Lung microvascular endothelial cell (primary cell): ENCODE measurements at places on chromosomes 7 and 10. TPM values are rescaled to one million over a fixed set of nuclear protein-coding genes. Genes with fewer than 3 reads are reported as not detected.

The C7orf25 gene
- total RNA-seq = 2.2 and 5.2 TPM in 2 replicates

DNA sequence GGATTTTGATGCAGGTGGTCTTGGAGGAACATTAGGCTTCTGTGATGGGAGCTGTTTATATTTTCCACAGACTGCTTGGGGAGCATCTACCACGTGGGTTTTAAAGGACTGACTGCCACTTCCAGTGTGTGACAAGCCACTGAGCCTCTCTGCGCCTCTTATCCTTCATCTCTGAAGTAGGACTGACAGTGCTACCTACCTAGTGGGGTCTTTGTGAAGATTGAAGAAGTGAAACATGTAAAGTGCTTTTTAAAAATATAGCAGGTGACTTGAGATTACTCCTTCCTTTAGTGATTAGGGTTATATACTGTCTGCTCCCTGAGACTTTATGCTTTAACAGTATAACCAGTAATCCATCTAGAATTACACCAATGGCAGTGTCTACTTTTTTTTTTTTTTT is 29.9 kb downstream of the NKX2-3 start:
- no peak for DNase-seq

The SLC26A3 gene
- not detected in 2 replicates for total RNA-seq

The CYP3A7 gene
- not detected in 2 replicates for total RNA-seq

The RRP12 gene
- 6.8 and 9.3 TPM in 2 replicates for total RNA-seq

- no peak for DNase-seq
Measured at GRCh38 chr10:77927402-77928246, 1.1 kb upstream of the DLG5 start.

DNA sequence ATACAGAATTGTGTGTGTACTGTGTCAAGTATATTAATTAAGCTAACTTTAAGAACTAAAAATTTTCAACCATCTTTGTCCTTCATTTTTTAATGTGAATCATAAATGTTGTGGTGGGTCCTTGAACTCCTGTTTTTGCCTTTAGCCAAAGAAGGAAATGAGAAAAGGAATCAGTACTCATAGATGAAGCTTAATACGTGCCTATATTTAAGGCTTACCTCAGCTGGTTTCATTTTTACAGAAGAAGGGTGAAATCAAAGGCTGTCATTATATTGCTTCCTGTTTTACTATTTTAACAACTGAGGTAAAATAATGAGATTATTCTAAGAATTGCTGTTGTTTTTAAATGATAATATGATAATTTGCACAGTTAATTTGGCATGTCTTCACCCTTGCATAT is 6.3 kb upstream of the SNX13 start:
- peak; percentile 18 for DNase-seq

DNA sequence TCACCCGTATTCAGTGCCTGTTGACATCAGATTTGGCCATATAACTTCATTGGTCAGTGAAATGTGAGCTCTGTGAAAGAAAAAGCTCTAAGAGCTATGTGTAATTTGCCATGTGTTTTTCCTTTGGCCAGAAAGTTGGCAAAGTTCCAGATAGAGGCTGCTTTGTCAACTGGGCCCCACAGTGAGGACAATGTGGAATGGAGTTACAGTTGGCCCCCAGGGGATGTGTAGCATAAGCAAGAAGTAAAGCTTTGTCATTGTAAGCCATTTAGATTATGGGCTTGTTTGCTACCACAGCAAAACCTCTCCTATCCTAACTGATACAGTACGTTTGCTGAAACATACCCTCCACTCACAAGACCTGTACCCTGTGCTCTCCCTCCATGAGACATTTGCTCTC is 119.1 kb upstream of the HABP2 start:
- DNase-seq = peak; percentile 30

The LARP4B gene
- 17.4 and 23.2 TPM in 2 replicates for total RNA-seq

DNA sequence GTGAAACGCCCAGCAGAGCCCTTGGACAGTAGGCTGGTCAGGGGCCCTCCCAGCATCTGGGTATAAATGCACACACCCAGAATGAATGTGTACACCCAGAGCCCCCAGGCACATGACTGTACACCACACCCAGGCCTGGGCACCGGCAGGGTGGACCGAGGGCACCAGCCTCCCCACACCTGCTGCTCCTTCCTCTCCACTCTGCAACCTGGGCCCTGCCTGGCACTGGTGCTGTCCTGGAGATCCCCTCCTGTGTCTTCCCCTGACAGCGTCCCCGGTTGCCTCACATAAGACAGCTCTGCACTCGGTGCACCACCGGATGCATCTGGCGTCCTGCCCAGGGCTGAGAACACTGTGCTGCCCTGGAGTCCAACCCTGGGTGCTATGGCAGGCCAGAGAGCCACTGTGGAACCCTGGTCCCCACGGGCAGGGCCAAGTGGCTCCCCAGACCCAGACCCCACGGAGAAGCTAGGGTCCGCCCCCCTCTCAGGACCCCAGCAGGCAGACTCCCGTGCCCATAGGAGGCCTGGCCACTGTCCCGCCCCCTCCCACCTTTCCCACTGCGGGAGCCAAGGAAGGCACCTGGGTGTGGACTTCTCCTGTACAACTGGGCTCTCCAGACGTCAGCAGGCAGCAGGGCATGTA is 6.6 kb downstream of the RASGEF1A start:
- DNase-seq = peak; percentile 35

The SKIDA1 gene
- total RNA-seq = 1.1 and 1.4 TPM in 2 replicates

The ARHGEF35 gene
- under 0.01 TPM in 1 of 2 replicates, not detected in the other for total RNA-seq

The TMEM236 gene
- total RNA-seq = 0.65 and 0.79 TPM in 2 replicates

The HOXA5 gene
- 5.8 and 7.0 TPM in 2 replicates for total RNA-seq

DNA sequence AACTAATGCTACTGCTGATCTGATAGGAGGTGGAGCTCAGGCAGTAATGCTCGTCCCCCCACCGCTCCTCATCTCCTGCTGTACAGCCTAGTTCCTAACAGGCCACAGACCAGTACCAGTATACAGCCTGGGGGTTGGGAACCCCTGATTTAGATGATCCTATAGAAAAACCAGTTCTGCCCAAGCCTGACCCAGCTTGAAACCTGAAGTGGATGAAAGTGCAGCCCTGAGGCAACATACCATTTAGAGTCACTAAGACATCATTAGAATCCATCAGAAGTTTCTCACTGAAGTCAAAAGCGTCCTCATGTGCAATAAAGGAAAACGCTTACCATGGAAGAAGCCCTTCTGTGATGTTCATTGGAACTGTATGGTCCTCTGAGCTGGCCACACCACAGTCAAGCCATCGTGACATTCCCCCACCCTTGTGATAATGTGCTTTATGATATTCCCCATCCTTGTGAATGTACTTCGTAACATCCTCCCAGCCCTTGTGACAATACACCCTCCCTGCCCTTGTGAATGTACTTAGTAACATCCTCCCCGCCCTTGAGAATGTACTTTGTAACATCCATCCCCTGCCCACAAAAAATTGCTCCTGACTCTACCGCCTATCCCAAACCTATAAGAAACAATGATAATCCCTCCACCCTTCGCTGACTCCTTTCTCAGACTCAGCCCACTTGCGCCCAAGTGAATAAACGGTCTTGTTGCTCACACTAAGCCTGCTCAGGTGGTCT is 65.9 kb upstream of the HECTD2 start:
- DNase-seq = no peak

The LANCL2 gene
- 11.5 and 12.6 TPM in 2 replicates for total RNA-seq

- DNase-seq = no peak
Measured at GRCh38 chr10:132460691-132461090, 63.7 kb downstream of the PWWP2B start.

DNA sequence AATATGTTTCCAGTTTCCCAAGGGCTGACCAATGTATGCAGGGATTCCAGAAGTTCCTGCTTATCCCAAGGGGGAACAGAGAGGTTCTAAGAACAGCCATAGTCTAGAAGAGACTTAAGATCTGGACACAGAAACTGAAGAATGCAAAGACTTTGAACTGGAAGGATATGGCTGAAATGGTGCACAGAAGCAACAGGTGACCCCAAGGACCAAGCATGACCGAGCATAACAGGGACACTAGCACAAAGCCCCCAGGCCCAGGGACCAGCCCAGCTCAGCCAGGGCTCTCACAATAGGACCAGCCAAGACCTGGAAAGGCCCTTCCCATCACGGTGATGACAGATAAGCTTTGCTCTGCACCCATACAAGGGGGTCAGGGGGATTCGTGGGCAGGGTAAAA is 213.0 kb upstream of the KMT2E start:
- DNase-seq = no peak

DNA sequence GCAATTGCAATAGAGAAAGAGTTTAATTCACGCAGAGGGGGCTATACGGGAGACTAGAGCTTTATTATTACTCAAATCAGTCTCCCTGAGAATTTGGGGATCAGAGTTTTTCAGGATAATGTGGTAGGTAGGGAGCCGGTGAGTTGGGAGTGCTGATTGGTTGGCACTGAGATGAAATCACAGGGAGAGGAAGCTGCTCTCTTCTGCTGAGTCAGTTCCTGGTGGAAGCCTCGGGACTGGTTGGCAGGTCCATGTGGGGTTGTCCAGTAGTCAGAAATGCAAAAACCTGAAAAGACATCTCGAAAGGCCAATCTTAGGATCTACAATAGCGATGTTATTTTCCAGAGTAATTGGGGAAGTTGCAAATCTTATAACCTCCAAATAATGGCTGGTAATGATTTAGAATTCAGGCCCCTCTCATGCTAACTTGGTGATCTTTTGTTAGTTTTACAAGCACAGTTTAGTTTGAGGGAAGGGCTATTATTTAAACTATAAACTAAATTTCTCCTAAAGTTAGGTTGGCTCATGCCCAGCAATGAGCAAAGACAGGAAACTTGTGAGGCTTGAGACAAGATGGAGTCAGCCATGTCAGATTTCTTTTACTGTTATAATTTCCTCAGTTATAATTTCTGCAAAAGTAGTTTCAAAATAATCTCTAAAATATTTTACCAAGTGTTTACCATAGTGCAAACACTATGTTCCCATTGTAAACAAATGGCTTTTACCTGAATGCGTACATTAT is 39.4 kb upstream of the SLC25A13 start:
- DNase-seq = no peak

DNA sequence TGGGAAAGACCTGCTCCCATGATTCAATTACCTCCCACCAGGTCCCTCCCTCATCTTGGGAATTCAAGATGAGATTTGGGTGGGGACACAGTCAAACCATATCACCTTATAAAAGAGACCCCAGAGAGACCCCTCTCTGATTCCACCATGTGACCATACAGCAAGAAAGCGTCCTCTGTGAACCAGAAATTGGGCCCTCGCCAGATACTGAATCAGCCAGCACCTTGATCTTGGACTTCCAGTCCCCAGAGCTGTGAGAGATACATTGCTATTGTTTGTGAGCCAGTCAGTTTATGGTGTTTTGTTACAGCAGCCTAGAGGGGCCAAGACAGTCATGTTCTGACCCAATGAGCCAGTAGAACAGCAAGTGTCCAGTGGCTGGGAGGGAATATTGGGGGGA is 232.6 kb downstream of the PAXIP1 start:
- DNase-seq = no peak
